ENCODE measurements at places on chromosomes 3 and 15. TPM values are rescaled to one million over a fixed set of nuclear protein-coding genes. Genes with fewer than 3 reads are reported as not detected.

Gene ANKRD34C
- total RNA-seq, result not detected

Gene KCNH8
- total RNA-seq, result 0.11 TPM

Gene HDGFL3
- 29.8 TPM for total RNA-seq

Gene NTRK3
- total RNA-seq, result not detected

Gene TUSC7
- total RNA-seq, result not detected

Gene CHRFAM7A
- not detected for total RNA-seq

Gene DPPA2
- not detected for total RNA-seq

Gene RETNLB
- not detected for total RNA-seq

Gene GABRR3
- not detected for total RNA-seq

Gene ABI3BP
- total RNA-seq, result 0.10 TPM

Gene GPR62
- total RNA-seq, result not detected

Gene RBPMS2
- total RNA-seq, result 0.66 TPM

Gene NCK1
- 23.5 TPM for total RNA-seq

Gene STX19
- total RNA-seq, result not detected

Gene AAGAB
- 38.6 TPM for total RNA-seq

Gene SATB1
- total RNA-seq, result 0.72 TPM

Gene C3orf85
- total RNA-seq, result not detected

Gene CCDC33
- total RNA-seq, result 4.1 TPM

Gene CRYGS
- 1.7 TPM for total RNA-seq

Gene ISLR2
- total RNA-seq, result 0.37 TPM

Gene STRIT1
- total RNA-seq, result not detected

Gene PAK6
- 0.77 TPM for total RNA-seq

Gene PAQR5
- total RNA-seq, result not detected

Gene CLSTN2
- total RNA-seq, result 0.05 TPM

Gene STRA6
- 10.0 TPM for total RNA-seq

Gene SERPINI2
- 0.33 TPM for total RNA-seq

Gene PCSK6
- total RNA-seq, result 0.35 TPM

Gene LRRC49
- 2.9 TPM for total RNA-seq

Gene SNTN
- total RNA-seq, result not detected

Gene GMNC
- total RNA-seq, result not detected

Gene AP4E1
- 11.4 TPM for total RNA-seq

Gene THPO
- total RNA-seq, result not detected

Gene PLOD2
- 0.21 TPM for total RNA-seq

Gene CYP1A2
- total RNA-seq, result not detected

Gene LYZL4
- not detected for total RNA-seq

Gene ISLR
- total RNA-seq, result 1.7 TPM

Gene MAP1A
- 0.16 TPM for total RNA-seq

Gene GOLGA6A
- total RNA-seq, result not detected

Gene TRMT10C
- 32.3 TPM for total RNA-seq

Gene ATRIP
- 13.6 TPM for total RNA-seq

Gene GPR149
- total RNA-seq, result not detected

Gene CYP1A1
- total RNA-seq, result not detected

Gene PLS1
- 1.6 TPM for total RNA-seq

Gene CD276
- total RNA-seq, result 3.0 TPM

Gene SLC24A5
- total RNA-seq, result not detected

Gene CDCP1
- total RNA-seq, result 1.7 TPM

Gene SPATA12
- total RNA-seq, result 0.29 TPM

Gene CFAP100
- not detected for total RNA-seq

Gene FAM81A
- total RNA-seq, result 19.9 TPM

Gene ARF4
- 65.6 TPM for total RNA-seq

Gene SPINK8
- not detected for total RNA-seq

Gene KBTBD8
- 28.8 TPM for total RNA-seq

Gene ELL3
- total RNA-seq, result 15.0 TPM

Gene HCN4
- 0.03 TPM for total RNA-seq

Gene NOX5
- total RNA-seq, result not detected
